Stimulated activated CD4-positive, alpha-beta T cell treated with anti-CD3 and anti-CD28 coated beads, TNF-alpha, amount 100 ng/mL, for 1 hour (primary cell): ENCODE measurements at places on chromosomes 4 and X.
A peak's percentile ranks its signal among the peaks of the same experiment; 100 is the strongest.

DNA sequence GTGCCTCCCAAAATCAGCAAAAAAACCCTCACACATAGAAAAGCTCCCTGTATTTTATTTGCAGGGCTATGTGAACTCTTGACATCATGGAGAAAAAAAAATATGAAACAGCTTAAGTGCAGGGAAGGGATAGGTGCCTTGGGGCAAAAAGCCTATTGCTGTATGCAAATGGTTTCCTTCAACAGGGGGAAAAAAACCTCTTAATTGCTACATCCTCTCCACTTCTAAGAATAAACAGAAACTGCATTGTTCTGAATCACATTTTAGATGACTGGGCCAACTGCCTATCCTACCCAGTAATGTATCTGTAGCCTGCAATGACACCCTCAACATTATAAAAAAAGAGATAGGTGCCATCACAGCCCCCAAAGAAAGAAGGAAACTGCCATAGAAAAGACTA is 229.4 kb upstream of the GALNTL6 start:
- no peak for DNase-seq

- DNase-seq, result peak; percentile 65
Observed at GRCh38 chrX:76427560-76428242, at the start of gene MAGEE1. Gene MAGEE1 (plus strand): TSS chrX:76427710. CDS start chrX:76427931, 221 bp downstream.

GRCh38 chr4:100189820-100190642 is at the start of gene DDIT4L:
Gene DDIT4L (minus strand): TSS chr4:100190468. CDS start chr4:100189983, 485 bp downstream.
- DNase-seq, result no peak

- DNase-seq, result no peak
Observed at GRCh38 chr4:1015179-1015578, 3.8 kb downstream of the FGFRL1 start.

GRCh38 chr4:18342847-18343246 is 321.3 kb upstream of the LCORL start:
- DNase-seq, result no peak

- DNase-seq, result peak; percentile 31
Observed at GRCh38 chr4:145609481-145610427, 9.4 kb upstream of the MMAA start.

DNA sequence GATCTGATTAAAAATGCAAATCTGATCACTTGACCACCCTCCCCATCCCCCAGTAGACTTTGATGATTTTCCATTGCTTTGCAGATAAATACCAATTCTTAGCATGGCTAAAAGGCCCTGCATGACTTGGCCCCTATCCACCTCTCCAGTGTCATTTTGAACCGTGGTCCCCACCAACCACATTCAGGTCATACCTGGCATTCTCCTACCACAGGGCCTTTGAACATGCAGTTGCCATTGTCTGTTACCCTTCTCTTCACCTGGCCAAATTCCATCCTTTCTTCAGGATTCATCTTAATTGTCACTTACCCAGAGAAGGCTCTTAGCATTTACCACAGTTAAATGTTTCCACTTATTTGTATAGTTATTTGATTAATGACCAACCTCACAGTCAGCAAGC is 36.9 kb upstream of the RELL1 start:
- DNase-seq, result no peak

GRCh38 chr4:125739760-125740159 is 425.0 kb downstream of the FAT4 start:
- no peak for DNase-seq

DNA sequence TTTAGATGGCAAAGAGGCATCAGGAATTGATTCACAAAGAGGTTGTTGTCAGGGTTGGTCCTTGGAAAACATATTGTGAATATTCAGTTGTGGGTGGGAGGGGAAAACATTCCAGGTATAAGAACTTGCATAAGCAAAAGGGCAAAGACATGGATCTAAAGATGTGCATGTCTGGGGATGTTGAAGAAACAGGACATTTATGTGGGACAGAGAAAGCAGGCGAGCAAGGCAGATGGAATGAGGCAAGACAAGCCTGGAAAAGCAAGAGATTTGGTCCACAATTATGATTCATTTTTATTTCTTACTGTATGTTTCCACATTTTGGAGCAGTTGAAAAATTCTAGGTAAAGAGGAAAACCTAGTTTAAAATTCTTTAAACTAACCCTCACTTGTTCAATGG is 134.9 kb upstream of the CXXC4 start:
- DNase-seq, result no peak

GRCh38 chr4:90130076-90130475 is 2.9 kb downstream of the CCSER1 start:
- no peak for DNase-seq

- DNase-seq, result no peak
Observed at GRCh38 chrX:129108936-129109335, 414.4 kb downstream of the SMARCA1 start.

DNA sequence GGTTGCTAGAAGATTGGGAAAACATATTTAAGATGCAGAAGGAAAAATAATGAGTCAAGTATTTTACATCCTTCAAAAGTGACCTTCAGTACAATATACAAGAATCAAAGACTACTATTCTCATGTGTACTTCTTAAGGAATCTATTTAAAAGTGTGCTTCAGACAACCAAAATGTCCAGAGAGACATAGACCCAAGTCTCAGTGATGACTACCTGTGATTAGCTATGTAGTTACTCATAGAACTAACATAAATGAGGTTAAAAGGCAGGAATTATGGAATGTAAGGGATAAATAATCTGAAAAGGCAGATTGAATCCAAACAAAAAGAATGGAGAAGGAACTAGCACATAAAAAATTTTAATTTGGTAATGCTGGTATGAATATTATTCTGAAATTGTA is 634.7 kb upstream of the FAM241A start:
- no peak for DNase-seq

DNA sequence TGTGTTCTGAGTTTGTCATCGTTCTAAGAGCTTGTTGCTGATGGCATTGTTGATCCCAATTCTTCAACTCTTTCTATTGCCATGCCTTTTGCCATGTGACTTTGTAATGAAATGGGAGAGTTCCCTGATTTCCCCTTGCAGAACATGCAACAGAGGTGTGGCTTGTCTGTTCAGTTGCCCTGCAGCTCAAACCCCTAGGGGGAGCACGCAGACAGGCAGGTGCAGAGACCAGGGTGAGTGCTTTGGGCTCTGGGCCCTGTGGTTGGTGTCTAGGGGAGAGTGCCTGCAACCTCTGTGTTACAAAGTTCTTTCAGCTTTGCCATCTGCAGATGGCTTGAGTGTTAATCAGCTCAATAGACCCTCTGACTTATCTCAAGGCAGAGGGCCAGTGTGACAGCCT is 332.7 kb downstream of the MID1IP1 start:
- DNase-seq, result no peak

GRCh38 chrX:153379971-153380581 is 21.1 kb downstream of the PNMA6E start:
- no peak for DNase-seq

DNA sequence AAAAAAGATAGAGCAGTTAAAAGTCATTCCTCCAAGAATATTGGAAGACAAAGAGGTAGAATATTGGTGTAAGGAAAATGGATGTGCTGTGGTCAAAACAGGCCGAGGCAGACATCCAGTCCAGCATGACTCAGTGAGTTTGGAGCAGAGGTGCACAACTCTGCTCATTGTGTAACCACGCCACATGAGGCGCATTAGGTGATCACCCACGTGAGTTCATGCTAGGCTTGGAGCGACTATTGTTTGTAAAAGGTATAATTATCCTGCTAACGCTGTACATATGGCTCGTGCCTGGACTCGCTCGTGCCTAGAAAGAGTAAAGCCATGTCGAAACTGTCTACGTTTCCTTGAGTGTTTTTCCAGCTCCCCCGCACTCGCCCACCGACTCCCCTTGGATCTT is 23.9 kb downstream of the C4orf54 start:
- DNase-seq, result no peak

DNA sequence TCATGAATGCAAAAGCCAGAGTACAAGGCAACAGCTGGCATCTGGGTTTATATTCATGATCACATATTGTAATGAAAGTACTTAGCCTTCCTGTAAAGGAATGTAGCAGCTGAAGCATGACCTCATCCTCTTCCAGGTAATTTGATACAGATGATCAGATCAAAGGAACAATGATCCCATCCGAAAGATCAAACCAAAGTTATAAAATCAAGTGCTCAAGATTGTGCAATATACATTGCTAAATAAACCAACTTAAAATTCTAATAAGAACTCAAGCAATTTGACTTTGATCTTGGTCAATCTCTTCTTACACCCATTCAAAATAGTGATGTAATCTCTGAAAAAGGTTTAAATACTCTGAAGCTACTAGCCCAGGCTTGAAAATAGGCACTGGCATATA is 113.1 kb upstream of the INPP4B start:
- DNase-seq, result no peak

DNA sequence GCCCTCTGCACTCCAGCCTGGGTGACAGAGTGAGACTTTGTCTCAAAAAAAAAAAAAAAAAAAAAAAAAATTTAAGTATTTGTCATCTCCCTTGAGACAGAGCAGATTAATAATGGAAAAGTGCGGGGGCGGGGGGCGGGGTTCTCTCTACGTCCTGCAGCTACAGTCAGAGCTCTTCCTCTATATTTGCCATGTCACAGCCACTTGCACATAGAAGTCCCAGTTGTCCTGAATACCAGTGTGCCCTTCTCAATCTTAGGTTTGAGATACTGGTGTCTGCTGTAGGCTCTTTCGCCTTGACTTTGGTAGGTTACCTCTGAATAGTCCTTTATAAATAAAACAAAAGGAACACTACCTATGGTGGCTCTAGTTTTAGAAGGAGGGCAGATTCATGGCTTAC is 237.8 kb upstream of the PGRMC2 start:
- no peak for DNase-seq

DNA sequence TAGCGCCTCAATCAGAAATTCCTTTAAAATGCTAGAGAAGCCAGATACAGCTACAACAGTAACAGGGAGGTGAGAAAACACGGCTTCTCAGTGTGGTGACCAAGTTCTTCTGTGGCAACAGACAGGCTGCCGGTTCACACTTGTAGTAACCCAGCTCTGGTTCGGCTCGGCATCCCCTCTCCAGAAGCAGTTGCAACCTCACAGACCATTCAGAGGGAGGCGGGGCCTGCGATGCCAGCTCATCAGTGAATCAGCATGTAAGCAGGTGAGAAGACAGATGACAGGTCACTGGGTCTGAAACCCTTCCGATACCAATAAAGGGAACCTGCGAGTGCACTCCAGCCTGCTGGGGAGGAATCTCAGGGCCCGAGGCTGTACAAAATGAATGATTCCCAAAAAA is 251.0 kb downstream of the KCNIP4 start:
- DNase-seq, result no peak
